Heart left ventricle (tissue), 16 donors: ENCODE measurements at places on chromosomes 13 and 19.

DNA sequence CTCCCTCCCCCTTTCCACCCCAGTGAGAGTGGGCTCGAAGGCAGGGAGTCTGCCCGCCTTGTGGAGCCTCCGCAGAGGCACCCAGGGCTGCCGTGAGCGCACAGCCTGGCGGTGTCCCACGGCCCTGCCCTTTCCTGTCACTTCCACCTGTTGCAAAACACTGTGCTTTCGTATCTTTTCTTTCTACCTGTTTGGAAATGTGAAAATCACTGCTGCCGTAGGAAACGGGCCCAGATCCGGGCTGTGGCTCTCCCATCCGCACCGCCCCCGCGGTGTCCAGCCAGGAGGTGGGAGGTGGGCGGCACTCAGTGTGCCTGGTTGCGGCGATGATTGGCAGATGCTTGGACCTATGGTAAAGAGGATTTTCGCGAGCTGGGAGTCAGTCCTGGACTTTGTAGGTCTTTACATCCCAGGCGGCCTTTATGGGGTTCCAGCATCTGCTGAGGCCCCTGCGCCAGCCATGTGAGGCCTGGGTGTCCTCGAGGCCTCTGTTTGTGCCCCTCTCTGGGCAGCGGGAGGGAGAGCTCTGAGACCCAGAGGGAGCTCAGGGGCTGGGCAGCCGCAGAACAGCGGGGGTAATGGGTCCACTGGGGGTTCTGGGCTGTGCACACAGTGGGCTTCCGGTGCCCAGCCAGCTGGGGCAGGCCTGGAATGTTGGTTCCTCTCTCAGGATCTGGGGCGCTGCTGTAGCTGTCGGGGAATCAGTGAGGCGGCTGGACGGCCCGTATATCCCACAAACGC is 6.1 kb downstream of the STK11 start:
- peak; percentile 58 for DNase-seq

DNA sequence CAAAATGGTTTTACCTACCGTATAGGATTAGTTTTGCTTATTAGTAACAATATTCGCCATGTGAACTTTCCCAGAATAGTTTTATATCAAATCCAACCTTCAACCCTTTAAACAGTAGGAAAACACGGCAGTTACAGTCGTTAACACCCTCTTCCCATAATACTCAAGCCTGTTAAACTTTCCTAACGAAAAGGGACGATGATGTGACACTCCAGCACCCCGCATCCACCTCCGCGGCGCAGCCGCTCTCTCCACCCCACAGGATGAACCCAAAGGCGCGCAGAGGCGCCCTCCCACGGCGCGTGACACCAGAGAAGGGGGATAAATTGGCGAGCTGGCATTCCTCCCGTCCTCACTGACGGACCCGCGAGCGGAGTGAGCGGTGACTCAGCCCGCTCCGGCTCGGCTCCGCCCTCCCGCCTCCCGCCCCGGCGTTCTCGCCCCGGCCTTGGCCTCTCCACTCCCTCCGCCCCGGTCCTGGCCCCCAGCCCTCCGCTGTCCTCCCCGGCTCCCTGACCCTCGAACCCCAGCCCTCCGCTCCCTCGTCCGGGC is 665 bp downstream of the TUBGCP3 start:
- DNase-seq, result peak; percentile 91

GRCh38 chr19:19154768-19155494 is 15.1 kb downstream of the MEF2B start:
- DNase-seq, result no peak

GRCh38 chr13:41763782-41764181 is 197.1 kb downstream of the VWA8 start:
- DNase-seq, result no peak

- DNase-seq, result no peak
Observed at GRCh38 chr19:28021259-28022185, 1191.4 kb downstream of the UQCRFS1 start.

- DNase-seq, result no peak
Observed at GRCh38 chr19:5587661-5588060, 19.9 kb upstream of the TINCR start.

DNA sequence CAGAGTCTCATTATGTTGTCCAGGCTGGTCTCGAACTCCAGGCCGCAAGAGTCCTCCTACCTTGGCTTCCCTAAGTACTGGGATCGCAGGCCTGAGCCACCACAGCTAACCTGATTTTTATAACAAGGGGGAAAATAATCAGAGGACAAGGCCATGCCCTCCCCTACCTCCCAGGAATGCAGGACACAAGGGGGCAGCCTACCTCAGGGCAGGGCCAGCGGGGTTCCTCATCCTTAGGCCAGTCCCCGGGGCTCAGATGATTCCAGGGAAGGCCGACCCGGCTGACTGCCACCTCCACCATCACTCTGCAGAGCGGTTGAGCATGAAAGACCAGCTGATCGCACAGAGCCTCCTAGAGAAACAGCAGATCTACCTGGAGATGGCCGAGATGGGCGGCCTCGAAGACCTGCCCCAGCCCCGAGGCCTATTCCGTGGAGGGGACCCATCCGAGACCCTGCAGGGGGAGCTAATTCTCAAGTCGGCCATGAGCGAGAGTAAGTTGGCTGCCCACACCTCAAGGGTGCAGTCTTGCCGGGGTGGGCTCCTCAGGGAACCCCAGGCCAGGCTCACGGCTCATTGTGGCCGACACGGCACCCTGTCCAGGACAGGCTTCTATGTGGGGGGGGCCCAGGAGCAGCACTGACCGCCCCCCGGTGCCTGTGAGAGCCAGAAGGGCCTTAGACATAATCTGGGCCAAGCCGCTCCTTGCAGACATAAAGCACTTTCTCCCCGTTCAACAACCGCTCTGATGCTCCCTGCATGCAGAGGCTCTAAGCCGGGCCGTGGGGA is 26.8 kb downstream of the PEX11G start:
- no peak for DNase-seq

DNA sequence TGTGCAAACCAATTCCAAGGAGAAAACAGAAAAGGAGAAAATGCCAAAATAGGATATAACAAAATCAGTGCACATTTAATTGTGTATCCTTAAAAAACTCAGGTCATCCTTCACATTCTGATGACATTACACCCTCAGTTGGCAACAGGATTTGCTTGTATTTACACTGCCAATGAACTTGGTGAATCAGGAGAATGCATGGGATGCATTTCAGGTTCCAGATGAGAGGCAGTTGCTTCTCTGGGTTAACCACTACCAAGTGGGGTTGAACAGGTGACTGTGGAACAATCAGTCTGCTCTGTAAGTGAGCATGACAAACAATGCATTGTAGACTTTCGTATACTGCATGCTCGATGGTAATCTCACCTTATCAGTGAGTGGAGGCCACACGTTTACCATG is 79.1 kb downstream of the STARD13 start:
- DNase-seq, result no peak

DNA sequence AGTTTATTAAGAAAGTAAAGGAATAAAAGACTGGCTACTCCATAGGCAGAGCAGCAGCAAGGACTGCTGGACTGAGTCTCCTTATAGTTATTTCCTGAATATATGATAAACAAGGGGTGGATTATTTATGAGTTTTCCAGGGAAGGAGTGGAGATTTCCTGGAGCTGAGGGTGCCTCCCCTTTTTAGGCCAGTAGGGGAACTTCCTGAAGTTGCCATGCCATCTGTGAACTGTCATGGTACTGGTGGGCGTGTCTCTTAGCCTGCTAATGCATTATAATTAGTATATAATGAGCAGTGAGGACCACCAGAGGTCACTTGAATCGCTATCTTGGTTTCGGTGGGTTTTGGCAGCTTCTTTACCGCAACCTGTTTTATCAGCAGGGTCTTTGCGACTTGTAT is 13.5 kb downstream of the ZSCAN5A start:
- DNase-seq, result no peak

DNA sequence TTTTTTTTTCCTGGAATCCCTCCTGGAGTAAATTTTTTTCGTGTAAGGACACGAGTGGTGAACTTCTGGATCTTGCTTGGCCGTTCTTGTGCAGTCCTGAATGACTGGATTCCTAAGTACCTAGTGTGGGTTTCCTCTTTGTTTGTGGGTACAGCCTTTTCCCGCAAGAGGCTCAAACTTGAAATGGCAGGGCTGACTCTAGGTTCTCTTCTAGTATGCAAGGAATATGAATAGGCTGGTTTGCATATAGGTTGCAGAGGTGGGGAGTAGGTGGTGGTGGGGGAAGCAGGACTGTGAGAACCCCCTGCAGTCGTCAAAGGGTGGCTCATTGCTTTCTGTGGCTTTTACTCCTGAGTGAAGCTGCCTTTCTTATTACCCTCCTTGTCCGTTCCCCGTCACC is 13.6 kb downstream of the UBAC2 start:
- no peak for DNase-seq

- no peak for DNase-seq
Observed at GRCh38 chr19:13195678-13196077, 45.5 kb downstream of the IER2 start.

- no peak for DNase-seq
Observed at GRCh38 chr13:113666951-113667701, at the start of gene GRK1. Gene GRK1, plus strand, starts transcription at chr13:113667219. Its CDS starts 168 bp downstream, at chr13:113667387.
